Eye (tissue), 1 donor: ENCODE measurements at places on chromosomes 7 and 10.

- no peak for DNase-seq
These were observed 57.7 kb upstream of the BTBD16 start for GRCh38 chr10:122213364-122213763.

DNA sequence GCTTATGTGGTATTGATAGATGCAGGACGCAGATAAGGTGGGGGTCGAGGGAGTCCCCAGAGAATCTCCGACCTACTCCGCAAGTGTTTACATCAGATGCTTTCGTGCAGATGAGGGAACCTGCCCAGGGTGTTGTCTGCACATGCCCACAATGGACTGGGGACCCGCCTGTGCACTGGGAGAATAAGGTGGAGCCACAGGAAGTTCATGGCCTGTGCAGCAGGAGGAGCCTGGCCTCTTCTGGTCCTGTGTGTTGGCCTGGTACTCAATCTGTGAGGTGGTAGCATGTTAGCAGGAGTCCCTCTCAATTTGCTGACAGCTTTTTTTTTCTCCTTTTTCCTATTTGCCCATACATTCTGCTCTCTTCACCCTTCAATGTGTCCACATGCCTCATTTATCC lies 54.1 kb upstream of the AKR1C1 start:
- DNase-seq, result no peak

GRCh38 chr7:22005151-22005550 lies 59.5 kb upstream of the CDCA7L start:
- no peak for DNase-seq

GRCh38 chr10:82506680-82507376 lies 631.8 kb downstream of the NRG3 start:
- DNase-seq, result no peak

- no peak for DNase-seq
These were observed 258.1 kb downstream of the RPS24 start for GRCh38 chr10:78291722-78292121.
